ENCODE measurements at places on chromosomes 1 and 21.
A peak's percentile ranks its signal among the peaks of the same experiment; 100 is the strongest.

DNA sequence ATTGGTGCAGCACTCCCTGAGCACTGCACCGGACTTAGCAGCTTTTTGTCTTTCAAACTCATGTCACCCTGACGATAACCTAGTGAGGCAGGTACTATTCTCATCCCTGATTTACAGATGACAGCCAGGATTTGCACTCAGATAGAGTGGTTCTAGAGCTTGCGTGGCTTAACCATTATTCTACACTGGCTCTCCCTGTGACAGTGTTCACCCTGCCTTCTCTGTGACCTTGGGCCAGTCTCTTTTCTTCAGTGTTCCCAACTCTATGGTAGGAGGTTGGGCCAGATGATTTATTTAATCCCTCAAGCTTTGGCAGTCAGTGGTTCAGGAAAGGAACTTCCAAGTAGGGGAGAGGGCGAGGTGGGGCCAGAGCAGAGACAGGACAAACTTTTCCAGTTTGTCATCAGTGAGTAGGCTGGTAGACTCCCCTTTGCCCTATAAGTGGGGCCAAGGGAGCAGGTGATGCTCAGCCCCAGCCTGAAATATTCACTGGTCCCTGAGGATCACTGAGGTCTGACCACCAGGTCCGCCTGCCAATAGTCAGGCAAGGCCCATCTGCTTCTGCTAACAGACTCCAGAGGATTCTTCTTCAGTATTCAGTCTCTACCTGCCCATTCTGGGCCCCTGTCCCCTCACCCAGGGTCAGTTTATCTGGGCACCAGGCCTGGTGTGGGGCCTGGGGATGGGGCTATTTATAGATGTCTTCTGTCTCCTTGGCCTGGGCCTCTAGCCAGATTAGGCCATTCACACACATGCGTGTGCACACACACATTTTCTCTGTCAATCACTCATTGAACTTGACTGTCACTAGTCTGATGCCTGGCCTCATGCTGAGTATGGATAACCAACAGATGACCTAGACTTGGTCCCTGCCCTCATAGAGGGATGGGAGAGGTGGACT lies 8.8 kb upstream of the FABP3 start:
- no peak for DNase-seq

- DNase-seq: no peak
These were observed 24.8 kb downstream of the TNFRSF8 start for GRCh38 chr1:12087797-12088314.

DNA sequence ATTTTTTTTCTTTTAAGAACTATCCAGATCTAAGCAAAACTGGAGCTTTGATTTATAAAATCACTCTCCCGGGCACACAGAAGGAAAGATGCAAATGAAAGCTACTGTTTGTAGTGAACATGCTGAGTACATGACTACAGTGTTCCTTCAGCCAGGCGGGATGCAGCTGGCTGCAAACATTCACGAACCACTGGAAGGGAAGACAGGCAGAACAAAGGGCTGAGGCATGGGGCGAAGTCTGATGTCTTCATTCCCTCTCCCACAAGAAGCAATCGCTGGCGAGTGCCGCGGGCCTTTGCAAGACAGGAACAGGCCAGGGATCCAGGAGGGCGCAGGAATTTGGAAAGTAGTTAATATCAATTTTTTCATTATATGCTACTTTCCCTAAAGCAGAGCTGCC lies 257.9 kb upstream of the AJAP1 start:
- DNase-seq: no peak

- no peak for DNase-seq
These were observed 16.2 kb upstream of the LRP8 start for GRCh38 chr1:53343831-53344668.

DNA sequence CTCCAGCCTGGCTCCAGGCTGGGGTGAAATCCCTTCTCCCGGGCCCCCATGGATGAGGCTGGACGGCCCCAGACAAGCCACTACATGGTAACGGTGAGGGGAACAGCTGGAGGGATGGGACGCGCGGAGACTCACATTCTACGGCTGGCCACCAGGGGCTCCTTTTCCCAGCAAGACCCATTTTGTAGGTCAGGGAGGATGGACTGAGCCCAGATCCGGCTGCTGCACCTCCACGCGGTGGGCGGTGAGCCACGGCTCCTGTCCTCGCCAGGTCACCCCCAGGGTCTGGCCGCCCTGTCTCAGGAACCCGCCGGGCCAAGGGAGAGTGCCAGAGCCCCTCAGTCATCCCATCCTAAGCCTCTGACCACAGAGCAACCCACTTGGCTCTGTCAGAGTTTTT lies 75.0 kb upstream of the ACTRT2 start:
- no peak for DNase-seq

DNA sequence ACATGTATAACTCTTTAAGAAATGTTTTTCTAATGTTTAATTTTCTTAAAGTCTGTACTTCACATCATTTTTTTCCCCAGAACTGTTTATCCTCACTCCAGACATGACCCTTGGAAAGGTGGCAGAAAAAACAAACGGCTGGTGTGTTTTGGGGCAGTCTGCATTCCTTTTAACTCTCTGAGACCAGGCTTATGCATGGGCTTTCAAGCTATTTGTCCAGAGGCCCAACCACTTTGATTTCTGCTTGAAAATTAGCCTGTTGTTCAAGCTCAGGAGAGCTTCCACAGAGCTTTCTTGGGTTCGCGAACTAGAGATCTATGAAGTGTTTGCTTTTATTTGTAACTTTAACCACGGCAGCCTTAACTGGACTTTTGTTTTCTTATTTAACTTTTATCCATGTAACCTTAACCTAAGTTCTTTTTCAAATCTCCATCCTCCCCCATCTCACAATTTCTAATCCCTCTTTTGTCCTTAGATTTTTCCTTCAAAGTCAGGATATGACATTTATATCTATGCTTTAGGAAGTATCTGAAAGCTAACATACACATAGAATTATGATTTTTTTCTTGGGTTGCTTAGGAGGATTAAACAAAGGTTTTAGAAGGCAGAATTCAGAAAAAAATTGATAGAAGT lies 111.8 kb downstream of the FGGY start:
- no peak for DNase-seq

DNA sequence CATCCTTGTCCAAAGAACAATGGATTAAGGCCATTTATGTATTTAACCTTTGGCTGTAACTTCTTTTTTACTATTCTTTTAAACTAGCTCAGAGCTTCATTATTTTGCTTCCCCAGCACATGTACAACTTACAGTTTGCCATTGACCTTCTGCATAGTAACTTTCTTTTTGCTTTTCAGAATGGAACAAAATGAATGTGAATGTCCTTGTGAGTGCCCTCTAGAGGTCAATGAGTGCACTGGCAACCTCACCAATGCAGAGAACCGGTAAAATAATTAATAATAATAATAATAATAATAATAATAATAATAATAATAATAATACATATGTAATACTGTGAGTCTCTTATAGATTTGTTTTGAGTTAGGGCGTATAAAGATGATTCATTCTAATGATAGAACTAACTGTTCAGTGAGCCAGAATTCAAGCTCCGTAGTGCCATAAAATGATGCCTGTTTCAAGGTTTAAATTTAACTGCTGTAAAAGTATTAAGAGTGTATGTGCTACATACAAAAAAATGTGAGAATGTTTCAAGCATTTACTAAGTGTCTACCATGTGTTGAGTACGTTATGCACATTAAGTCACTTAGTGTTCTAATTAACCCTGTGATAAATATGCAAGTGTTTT lies 69.0 kb upstream of the RAVER2 start:
- peak; percentile 23 for DNase-seq

DNA sequence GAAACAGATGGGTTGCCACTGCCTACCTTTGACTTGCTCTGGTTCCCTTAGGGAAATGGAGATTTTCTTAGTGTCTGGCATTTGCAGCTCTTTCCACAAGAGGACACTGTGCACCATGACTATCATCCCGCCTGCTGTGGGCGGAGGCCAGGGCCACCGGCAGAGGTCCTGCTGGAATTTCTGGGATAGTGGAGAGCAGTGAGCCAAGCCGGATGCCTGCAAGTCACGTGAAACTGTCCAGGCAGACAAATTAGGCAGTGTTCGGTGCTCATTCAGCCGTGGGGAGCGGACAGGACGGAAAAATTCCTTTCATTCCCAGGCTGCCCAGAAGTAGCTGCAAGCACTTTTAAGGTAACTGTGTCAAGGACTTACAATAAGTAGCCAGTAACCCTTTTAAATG lies 43.4 kb downstream of the IGSF5 start:
- DNase-seq: peak; percentile 88

DNA sequence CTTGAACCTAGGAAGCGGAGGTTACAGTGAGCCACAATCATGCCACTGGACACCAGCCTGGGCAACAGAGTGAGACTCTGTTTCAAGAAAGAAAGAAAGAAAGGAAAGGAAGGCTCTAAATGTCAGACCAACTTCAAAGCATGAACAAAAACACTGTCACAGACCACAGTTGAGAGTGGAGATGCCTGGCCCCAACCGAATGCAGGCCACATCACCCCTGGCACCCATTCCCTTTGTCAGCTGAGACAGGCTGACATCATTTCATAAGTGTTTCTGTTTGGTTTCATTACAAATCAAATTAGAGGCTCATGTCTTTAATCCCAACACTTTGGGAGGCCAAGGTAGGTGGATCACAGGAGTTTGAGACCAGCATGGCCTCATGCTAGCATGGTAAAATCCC lies 28.6 kb upstream of the NADK start:
- no peak for DNase-seq

- no peak for DNase-seq
These were observed 69.9 kb downstream of the NFASC start for GRCh38 chr1:204940591-204940990.

- DNase-seq: no peak
These were observed 188.8 kb downstream of the PRDM16 start for GRCh38 chr1:3257788-3258187.

DNA sequence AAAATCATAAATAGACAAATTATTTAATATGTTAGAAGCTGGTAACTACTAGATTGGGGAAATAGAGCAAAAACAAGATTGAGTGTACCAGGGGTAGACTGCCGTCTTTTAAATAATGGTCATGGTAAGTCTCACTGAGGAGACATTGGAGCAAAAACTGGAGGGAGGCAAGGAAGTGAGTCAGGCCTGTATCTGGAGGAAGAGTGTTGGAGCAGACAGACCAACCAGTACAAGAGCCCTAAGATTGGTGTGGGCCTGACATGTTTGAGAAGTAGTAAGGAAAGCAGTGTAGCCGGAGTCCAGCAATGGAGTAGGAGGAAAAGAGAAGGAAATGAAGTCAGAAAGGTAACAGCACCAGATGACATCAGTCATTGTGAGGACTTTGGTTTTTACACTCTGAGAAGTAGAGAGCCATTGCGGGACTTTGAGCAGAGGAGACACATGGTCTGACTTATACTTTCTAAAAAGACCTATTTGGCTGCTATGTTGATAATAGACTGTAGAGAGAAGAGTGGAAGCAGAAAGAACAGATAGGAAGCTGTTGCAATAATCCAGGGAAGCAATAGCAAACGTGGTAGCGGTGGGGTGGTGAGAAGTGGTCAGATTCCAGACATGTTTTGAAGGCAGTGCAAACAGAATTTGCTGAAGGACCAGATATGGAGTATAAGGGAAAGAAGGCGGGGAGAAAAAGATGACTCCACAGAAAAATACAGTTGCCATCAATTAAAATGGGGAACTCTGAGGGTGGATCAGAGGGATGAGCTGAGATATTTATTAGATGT lies 44.7 kb upstream of the GJA5 start:
- DNase-seq: no peak

- peak; percentile 43 for DNase-seq
These were observed 57.9 kb downstream of the CENPF start for GRCh38 chr1:214660900-214661299.

- no peak for DNase-seq
These were observed 3.4 kb downstream of the ZNF496 start for GRCh38 chr1:247328311-247328710.

DNA sequence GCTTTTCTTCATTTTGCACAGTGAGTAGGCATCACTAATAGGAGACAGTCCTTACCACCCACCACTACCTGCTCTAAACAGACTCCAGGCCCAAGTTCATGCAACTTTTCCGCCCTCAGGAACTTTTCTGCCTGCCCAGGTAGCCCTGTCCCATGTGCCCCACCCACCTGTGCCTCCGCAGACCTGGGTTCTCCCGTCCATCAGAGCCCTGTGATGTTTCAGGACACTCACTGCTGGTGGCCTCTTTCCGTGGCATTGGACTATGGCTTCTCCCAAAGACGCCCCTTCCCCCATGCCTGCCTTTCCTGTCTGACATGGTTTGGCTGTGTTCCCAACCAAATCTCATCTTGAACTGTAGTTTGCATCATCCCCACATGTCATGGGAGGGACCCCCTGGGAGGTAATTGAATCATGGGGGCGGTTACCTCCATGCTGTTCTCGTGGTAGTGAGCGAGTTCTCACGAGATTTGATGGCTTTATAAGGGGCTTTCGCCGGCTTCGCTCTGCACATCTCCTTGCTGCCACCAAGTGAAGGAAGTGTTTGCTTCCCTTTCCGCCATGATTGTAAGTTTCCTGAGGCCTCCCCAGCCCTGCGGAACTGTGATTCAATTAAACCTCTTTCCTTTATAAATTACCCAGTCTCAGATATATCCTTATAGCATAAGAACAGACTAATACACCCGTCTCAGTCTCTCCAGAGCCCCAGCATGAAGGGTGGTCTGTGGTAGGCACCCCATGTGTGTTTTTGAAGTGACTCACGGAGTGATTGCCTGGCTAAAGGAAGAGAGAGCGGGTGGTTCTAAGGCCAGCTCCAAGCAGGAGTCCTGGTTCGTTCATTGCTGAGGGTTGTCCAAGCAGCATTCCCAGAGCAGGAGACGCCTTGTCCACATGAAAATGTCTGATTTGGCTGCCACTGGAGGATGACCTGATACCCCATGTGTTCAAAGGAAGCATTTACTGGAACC lies 86.0 kb upstream of the ZBTB40 start:
- no peak for DNase-seq

DNA sequence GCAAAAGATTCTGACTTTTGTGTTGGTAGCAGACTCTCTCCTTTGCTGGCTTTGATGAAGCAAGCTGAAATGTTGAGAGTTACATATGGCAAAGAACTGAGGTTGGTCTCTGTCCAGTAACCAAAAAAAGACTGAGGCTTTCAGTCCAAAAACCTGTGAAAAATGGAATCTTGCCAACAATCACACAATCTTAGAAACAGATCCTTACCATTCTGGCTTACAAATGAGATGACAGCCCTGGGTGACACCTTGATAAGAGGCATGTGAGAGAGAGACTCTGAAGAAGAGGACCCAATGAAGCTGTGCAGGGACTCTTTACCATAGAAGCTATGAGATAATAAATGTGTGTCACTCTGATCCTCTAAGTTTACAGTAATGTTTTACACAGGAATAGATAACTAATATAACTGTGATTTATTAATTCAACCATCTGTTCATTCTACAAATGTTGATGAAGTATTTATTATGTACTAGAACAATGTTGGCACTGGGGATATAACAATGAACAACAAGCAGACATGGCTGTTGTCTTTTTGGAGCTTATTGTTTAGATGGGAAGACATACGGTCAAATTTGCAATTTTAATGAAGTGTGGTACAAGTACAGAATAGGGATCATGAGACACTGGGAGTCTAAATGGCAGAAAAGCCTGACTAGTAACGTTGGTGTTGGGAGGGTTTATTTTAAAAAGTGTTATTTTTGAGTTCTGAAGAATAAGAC lies 251.0 kb downstream of the OLFM3 start:
- DNase-seq: no peak

GRCh38 chr21:44846485-44847260 lies 26.8 kb downstream of the PTTG1IP start:
- DNase-seq: peak; percentile 55

GRCh38 chr1:119805247-119805646 lies 6.0 kb downstream of the REG4 start:
- no peak for DNase-seq
